ENCODE measurements at places on chromosomes 5 and 9.

GRCh38 chr5:141518618-141519015 lies 29.7 kb downstream of the PCDHGC5 start:
- DNase-seq, result no peak

DNA sequence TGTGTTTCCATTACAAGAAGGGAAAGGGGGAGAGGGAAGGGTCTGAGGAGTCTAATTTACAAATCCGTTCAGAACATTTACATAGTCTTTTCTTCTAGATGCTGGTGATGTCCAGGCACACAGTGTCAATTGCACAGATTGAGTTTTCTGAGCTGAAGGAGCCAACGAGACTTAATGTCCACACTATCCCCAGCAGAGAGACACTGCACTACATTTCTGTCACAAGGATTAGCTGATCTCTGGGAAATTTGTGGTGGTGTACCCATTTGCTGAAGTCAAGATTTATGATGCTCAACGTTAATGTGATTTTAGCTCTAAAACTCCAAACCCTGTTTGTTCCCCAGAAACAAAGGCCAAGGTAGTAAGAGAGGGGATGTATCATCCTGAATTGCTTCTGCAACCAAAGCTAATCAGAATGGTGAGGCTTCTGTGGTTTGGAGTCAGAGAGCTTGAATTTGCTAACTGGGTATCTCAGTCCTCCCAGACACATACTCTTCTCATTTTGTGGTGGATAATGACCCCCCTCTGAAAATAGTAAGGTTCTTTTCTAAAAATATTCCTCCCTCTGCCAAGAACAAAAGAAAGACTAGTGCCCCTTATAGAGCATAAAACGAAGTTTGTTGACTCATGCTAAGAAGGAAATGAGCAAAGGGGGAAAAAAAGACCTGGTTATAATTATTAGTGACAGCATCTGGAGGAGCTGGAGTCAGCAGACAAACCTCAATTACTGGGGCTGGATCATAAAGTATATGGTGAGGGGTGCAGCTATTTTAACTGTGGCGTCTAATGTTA lies 416.9 kb downstream of the PSAT1 start:
- DNase-seq, result no peak

DNA sequence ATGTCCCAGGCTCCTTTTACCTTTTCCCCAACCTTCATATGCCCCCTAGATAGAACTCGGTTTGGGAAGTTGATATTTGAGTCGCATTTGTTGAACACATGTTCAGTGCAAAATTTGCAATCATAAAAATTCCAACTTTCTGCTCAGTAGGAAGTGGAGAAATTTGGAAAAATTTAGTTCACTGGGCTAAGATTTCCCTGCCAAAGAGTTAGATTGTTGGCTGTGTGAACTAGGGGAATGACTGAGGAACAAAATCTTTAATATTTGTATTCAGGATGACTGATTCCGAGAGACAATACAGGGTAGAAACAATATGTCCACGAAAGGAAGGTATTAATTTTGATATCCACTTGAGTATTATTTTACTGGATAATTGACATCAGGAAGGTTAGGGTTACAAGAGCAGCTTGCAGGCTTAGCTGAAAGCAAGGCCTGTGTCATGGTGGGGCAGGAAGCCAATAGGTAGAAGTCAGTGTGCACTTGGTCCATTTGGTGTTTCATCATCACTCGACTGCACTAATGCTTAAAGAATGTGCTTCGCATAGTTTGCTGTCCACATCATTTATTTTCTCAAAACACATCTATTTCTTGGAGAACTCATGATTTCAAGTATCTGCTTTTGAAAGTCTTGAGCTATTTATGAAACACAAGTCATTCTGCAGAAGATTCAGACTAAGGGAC lies 59.4 kb upstream of the GNA14 start:
- DNase-seq, result no peak

DNA sequence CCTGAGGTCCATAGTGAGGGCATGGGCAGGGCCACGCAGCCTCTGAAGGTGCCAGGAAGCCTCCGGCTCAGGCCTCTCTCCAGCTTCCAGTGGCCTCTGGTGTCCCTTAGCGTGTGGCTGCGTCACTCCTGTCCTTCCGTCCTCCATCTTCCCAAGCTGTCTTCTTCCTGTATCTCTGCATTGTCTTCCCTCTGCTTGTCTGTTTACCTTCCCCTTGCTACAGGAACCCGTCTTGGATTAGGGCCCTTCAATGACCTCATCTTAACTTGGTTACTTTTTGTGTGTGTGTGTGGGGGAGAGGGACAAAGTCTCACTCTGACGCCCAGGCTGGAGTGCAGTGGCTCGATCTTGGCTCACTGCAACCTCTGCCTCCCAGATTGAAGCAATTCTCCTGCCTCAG lies 14.4 kb downstream of the ASS1 start:
- DNase-seq, result no peak

GRCh38 chr9:127424676-127424999 lies 456 bp downstream of the ZNF79 start:
- no peak for DNase-seq

DNA sequence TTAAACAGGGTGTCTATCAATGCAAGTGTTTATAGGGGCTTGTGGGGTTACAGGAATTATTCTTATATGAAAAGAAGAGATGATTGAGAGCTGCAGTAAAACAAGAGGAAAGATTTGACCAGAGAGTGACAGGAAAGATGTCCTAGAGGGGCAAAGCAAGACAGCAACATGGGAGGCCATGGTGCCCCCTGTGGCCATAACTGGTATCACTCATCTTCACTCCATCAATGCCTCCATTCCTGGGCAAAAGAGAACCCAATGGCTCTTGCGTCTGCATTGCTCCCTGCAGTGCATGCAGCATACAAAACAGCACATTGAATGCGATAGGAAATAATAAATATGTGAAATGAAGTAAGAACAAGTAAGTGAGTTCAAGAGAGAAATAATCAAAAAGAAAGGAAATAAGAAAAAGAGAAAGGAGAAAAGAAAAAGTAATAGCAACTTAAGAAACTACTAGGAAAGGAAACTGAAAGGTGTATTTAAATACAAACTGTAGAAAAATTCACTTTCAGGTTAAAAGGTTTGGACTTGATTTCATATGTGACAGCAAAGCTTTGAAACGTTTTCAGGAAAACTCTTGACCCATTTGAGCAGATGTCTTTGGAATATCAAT lies 206.6 kb downstream of the SEMA5A start:
- no peak for DNase-seq

DNA sequence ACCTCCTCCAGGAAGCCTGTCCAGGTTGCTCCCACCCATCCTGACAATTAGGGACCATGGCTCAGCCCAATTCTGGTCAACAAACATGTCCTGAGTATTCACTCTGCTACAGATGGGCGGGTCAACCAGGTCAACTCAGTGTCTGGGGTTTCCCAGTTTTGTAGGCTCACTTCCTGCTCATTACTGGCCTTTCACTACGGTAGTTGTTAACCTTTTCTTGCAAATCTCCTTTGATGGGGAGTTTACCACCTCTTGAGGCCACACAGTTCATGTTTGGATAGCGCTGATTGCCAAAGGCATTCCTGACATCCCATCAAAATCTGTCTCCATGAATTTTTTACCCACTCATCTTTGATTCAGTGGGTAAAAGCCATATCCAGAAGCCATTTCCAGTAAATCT lies 13.8 kb downstream of the TMEM8B start:
- no peak for DNase-seq

GRCh38 chr9:69016191-69017096 lies 2.5 kb upstream of the PRKACG start:
- DNase-seq, result no peak

DNA sequence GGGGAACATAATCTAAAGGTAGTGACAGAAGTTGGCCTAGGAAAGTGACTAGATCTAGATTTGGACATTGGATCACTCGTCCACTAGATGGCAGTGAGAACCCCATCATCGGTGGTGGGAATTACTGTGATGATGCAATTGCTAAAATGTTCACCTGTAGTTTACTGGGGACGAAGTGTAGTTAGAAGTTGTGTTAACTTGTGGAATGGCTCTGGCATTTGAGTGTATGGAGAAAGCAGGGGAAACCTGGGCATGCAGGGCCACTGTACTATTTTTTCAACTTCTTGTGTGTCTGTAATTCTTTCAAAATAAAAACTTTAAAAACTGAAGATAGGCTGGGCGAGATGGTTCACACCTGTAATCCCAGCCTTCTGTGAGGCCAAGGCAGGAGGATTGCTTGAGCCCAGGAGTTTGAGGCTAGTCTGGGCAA lies 75.5 kb downstream of the PHAX start:
- peak; percentile 47 for DNase-seq

DNA sequence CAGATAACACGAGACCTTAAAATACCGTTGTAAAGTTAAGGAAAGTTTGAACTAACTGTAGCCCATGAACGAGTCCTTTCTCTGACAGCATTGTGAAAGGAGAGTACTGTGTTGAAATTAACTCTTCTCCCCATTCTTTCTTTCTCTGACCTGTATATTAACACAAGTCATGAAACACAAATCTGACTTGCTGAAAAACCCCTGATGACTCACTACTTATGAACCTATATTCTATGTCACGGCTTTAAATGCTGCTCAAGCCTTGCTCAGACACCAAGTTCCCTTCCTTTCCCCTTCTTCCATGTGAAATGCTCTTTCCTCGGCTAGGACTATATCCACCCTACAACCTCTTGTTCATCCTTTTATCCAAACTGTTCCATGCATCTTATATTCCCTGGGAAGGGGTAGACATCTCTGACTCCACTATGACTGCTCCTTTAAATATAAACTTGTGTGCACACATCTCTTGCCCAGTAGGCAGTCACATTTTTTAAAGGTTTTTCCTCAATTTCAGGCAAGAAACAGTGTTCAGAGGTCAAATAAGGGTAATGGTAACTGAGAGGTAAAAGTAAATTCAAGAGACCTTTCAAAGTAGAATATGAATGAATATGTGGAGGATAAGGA lies 142.9 kb downstream of the NFIB start:
- DNase-seq, result no peak

- no peak for DNase-seq
Measured at GRCh38 chr9:133114886-133115603, 6.0 kb downstream of the RALGDS start.

GRCh38 chr9:84241817-84242373 lies 98.7 kb downstream of the SLC28A3 start:
- no peak for DNase-seq

- no peak for DNase-seq
Measured at GRCh38 chr5:68562308-68562707, 346.8 kb downstream of the PIK3R1 start.

DNA sequence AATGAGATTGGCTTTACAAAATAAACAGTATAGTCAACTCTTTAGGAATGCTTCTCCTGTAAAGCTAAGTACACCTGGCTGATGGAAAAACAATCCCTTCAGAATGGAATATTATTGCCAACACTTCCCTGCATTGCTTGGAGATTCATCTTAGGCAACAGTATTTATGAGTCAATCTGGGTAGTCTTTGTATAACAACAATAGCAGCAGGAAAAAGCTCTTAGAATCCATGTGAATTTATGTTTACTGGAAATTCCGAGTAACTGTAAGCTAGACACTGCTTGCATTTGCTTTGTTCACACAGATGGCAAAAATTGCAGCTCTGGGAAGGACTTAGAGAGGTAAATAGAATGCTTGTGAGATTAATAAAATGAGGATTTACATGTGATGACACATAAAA lies 101.7 kb upstream of the NTRK2 start:
- no peak for DNase-seq

DNA sequence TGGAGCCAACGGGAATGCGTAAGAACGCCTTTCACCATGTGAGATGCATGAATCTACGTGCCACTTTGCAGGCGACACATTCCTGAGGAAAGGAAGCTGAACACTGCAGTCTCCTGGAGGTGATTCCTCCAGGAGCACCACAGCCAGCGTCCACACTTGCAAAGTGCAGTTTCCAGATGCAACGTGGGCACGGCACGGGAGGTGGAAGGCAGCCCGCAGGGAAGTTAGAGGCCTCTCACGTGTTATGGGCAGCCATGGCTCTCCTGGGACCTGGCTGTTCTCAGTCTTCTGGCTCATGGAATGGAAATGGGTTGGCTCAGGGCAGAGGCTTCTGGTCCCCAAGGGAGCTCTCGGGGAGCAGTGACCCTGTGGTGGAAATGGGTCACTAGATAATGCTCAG lies 381.0 kb upstream of the IRX4 start:
- no peak for DNase-seq

DNA sequence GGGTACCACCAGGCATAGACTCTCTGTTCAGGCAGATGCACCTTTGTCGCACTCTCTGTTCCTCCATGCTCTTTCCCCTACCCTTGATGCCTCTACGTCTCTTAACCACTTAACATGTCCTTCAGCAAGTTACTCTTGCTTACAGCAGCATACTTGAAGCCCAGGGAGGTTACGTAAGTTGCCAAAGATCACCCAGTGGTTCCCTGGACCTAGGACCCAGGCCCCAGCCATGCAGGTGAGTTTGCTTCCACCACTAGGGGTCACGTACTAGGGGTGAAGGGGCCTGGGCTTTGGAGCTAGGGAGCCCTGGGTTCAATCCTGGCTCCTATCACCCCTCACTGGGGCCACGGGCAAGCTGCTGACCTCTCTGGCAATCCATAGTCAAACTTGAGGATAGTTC lies 8.9 kb downstream of the AKNA start:
- no peak for DNase-seq

DNA sequence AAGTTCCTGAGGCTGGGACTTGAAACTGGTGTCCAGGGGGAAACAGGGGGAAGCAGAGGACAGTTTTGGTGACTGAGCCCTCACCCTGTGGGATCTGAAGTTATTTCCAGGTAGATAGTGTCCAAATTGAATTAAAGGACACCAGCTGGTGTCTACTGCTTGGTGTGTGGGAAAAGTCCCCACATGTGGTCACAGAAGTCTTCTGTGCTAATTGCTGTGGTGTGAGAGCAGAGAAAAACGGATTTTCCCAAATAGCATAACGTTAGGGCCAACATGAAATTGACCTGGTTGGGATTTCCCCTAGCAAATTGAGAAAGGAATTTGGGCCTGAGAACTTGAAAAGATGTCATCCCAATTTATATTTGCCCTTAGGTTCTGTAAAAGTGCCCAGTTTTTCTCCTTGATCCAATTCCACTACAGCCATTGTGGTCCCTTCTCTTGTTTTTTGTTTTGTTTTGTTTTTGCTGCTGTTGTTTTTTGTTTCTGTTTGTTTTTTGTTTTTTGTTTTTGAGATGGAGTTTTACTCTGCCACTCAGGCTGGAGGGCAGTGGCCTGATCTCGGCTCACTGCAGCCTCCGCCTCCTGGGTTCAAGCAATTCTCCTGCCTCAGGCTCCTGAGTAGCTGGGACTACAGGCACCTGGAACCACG lies 5.6 kb upstream of the STARD4 start:
- no peak for DNase-seq

DNA sequence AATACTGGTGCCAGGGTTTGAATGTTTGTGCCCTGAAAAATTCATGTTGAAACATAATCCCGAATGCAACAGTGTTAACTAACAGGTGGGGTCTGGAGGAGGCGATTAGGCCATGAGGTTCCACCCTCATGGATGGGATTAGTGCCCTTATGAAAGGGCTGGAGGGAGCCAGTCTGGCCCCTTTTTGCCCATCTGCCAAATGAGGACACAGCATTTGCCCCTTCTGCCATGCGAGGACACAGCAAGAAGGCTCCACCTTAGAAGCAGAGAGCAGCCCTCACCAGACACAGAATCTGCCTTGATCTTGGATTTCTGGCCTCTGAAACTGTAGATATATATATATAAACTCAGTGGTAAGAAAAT lies 32.6 kb upstream of the RNF130 start:
- no peak for DNase-seq
